ENCODE measurements at places on chromosomes 7 and 10.

- DNase-seq = no peak
Observed at GRCh38 chr7:73621168-73622063, 2.9 kb downstream of the MLXIPL start.

- no peak for DNase-seq
Observed at GRCh38 chr10:35425595-35425994, 89.3 kb downstream of the CCNY start.

DNA sequence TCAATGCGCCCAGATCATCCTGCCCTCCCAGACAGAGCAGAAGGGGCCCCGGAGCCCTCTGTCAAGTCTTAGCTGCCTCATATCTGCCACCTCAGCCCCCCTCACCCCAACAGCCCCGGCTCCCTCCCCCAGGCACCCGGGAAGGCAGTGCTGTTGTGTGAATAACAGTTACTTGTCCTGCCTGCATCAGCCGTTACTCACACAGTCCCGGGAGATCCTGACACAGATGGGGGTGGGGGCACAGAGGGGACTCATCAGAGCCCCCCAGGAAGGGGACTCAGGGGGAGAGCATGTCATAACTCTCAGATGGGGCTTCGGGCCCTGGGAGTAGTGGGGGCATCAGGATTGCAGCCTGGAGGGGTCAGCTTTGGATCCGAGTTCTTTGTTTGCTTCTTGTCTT lies 12.4 kb upstream of the SERPINE1 start:
- no peak for DNase-seq

- DNase-seq = no peak
Observed at GRCh38 chr10:11407939-11408338, 203.5 kb downstream of the USP6NL start.

GRCh38 chr10:4267086-4267773 lies 482.2 kb upstream of the KLF6 start:
- no peak for DNase-seq

DNA sequence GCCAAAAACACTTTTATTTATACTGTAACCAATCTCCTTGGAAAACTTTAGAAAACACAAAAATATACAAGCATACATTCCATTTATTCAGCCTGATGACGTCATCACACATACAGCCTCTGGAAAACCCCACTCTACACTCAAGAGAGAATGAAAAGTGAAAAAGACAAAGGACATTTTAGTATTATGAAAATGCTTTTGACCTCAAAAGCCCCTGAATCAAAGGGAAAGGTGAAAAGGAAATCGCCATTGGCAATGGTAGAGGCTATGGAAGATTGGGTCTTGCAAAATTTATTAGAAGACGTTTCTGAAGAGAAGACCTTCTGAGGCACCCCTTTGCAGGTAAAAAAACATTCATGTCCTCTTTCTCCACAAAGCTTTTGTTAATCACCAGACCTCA lies 82.9 kb upstream of the STRIP2 start:
- DNase-seq = no peak

DNA sequence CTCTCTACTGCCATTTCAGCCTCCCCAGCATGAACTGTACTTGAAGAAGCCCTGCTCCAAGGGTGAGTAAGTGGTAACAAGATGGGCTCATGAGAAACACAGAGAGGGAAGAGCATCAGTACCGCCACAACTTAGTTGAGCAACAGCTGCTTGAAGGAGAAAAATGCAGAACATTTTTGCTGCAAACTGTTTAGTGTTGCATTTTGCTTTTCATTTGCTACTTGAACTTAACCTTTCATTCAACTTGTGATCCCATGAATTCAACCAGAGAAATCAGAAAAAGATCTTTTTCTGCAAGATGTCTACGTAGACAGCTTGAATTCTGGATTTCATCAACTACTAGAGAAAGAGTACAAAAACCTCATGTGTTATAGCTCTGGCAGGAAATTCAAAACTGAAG lies 40.7 kb downstream of the ANK3 start:
- DNase-seq = no peak

GRCh38 chr7:111175908-111176441 lies 85.0 kb downstream of the LRRN3 start:
- no peak for DNase-seq
